ENCODE measurements at places on chromosomes 7 and 10.
A peak's percentile ranks its signal among the peaks of the same experiment; 100 is the strongest.

DNA sequence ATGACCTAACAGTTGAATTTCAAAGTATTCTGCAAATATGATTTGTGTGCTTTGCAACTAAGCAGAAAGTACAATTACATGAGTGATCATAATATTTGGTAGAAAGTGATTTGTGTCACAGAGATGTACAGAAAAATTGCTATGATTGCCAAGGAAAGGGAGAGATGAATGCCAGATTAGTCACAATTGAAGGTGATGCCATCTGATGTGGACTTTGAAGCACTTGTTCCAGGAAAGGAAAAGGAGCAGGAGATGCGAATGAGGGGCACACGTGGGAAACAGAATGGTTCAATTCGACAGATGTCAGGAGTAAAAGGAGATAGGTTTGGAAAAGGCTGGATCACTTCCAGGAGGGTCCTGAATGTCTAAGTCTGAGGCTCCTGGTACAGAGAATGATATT is 153.1 kb upstream of the LAMB4 start:
- no peak for DNase-seq

DNA sequence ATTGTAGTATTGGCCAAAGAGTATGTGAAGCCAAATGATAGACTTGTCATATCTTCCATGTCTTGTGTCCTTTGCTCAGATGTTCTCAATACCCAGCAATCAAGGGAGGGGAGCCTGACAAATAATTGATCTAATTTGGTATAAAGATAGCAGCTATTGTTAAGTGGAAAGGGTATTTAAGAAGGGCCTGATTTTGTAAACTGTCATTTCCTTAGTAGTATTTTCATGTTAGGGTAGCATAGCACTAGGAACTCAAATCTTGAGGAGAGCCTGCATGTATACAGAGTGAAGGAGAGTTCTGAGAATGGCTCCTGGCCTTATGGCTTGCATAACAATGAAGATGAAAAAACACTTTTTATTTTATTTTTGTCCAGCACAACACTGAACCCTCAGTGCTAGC is 53.1 kb downstream of the GNAI1 start:
- DNase-seq, result no peak

DNA sequence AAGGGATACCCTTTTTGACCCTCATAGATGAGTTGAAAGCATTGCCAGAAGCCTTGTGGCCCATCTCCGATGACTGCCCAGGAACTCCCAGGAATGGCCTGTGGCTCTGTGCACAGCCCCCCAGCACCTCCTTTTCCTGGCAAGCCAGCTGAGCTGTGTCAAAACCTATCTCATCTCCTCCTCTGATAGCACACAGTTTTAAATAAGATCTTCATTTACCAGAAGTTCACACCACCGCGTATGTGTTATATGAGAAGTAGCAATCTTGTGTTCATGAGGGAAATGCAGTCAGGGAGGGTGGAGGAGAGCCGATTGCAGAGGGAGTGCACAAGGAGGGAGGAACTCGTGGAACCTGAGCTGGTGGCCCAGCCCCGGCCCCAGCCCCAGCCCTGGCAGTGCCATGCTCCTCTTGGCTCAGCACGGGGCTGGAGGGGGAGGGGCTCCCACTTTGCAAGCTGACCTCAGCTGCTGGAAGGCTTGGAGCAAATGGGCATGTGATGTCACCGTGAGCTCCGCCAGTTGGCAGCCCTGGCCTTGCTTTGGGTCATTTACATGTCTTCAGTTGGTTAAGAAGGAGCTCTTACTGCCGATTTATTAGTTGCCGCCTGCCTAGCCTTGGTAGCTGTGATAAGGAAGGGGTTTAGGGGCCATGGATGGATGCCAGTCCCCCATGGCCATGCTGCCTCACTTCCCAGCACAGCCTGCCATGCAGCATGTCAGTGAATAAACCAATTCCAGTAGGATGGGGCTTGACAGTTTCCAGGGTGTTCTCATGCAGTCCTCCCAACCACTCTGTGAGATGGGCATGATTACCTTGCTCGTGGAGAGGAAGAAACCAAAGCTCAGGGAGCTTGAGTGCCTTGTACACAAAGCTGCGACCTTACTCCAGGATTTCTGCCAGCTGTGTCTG is 20.0 kb downstream of the UNC5B start:
- peak; percentile 73 for DNase-seq

DNA sequence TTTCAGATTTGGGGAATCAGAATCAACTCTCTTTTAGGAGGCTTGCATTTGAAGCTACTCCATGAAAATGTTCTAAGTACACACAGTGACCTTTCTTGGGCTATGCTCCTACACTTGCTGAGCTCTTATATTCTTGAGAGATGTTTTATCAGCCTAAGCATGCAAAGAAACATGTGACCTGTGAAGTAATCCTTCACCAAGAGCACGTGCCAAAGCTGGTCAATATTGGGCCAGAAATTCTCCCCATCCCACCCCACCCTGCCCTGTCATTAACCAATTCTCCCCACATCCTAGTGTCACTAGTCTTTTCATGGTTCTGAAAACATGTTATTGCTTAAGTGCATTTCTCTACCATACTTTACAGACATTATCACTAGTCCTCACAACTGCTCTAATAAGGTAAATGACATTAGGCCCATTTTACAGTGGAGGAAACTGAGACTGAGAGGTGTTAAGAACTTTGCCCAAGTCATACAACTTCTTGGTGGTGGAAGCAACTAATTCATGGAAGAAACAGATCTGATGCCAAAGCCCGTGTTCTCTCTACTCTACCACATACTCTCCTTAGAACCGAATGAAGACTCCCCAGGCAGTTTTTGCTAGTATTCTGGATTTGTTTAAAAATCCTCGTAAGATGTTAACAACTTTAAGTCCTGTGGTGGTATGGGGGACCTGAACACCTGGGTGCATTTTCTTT is 200.6 kb downstream of the PTEN start:
- no peak for DNase-seq

GRCh38 chr7:55504093-55504859 is 68.0 kb downstream of the VOPP1 start:
- DNase-seq, result no peak

DNA sequence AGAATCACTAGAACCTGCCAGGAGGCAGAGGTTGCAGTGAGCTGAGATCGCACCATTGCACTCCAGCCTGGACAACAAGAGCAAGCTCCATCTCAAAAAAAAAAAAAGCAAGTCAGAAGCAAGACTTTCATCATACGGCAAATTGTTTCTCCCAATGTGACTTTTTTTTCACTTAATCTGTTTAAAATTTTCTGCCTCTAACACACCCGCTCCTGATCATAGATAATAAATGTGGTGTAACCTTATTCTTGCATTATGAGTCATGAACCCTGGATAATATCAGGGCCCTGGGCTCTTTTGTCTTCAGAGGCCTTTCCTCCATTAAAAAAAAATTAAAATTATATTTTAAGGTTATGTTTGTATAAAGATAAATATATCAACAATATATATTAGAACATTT is 111.4 kb upstream of the JCAD start:
- no peak for DNase-seq

GRCh38 chr7:137235434-137235833 is 108.1 kb downstream of the PTN start:
- no peak for DNase-seq

DNA sequence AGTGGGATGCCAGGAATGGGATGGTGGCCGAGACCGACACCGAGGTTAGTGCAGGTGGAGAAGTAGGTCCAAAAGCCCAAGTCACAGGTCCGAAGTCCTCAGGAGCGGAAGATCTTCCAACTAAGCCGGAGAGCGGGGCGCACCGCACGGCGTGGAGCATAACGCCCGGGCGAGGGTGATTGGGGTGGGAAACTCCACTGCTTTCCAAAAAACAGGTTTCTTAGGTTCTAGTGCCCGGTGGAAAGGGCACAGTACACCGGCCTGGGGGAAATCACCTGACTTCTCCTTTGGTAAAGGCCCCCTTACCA is 11.4 kb upstream of the SPAG6 start:
- DNase-seq, result no peak

DNA sequence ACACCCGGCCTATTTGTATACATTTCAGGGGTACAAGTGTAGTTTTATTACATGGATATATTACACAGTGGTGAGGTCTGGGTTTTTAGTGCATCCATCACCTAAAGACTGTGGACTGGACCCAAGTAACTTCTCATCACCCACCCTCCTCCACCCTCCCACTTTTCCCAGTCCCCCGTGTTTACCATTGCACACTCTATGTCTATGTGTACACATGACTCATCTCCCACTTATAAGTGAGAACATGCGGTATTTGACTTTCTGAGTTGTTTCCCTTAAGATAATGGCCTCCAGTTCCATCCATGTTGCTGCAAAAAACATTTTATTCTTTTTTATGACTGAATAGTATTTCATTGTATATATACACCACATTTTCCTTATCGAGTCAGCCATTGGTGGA is 98.9 kb upstream of the WAC start:
- DNase-seq, result no peak

DNA sequence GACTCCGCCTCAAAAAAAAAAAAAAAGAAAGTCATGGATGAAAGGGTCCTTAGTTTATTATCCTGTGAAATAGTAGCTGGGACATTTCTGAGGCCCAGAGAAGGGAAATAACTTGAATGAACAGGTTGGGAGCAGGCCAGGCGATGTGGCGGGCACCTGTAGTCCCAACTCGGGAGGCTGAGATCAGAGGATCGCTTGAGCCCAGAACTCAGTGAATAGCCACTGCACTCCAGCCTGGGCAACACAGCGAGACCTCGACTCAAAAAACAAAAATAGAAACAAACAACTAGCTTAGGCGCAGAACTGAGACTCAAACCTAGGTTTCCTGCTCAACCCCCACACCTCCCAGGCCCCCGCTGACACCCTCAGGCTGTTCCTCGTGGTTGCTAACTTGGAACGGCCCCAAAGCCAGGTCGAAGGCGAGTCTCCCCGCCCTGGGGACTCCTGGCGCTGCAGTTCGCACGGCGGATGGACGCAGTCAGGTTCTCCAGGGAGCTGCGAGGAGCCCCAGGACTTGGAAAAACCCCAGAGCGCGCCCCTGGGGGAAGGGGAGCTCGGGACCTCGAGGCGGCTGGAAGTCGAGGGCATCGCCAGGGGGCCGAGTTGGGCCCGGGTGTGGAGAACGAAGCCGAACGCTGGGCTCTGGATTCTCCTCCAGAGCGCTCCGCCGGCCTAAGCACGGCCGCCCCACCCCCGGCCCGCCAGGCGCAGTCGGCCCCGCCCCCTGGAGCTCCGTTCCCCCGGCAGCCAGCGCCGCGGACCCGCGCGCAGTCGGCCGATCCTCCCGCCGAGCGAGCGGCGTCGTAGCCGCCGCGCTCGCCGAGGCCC is at the start of gene STOX1:
Gene STOX1, plus strand, starts transcription at position 768 of the 828 bp plus-strand sequence. CDS start 93 bp downstream, outside the sequence.
- peak; percentile 1 for DNase-seq

DNA sequence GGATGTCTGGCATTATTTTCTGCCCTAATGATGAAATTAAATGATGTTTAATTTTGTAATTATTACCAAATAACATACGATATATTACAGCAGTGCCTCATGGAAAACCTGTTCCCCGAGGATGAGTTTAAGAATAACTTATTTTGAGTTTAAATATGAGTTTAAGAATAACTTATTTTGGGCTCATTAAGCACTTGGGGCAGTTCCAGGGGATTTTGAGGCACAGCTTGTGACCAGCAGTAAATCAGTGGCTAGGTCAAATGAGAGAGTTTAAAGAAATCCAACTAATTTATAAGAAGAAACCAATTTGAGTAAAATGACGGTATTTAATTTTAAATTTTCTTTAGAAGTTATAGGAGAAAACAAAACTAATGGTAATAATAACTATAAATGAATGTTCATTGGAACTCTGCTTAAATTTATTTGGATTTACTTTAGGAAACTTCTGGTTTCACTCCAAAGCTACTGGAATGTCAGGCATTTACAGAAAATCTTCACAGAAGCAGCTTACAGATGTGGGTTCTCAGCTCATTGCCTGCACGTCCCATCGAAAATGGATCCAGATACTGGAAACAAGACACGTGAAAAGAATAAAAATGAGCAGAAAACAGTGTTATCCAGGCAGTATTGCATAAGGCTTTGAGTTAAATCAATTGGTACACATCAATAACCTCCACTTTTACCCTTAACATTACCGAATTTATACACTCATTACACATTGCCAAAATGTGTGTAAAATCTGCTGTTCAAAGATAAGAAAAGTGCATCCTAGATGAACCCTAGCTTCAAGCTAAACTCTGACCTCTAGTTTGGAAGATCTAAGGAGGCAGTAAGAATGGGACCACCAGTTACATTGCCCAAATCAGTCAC is 784.5 kb upstream of the IGFBP3 start:
- DNase-seq, result no peak

DNA sequence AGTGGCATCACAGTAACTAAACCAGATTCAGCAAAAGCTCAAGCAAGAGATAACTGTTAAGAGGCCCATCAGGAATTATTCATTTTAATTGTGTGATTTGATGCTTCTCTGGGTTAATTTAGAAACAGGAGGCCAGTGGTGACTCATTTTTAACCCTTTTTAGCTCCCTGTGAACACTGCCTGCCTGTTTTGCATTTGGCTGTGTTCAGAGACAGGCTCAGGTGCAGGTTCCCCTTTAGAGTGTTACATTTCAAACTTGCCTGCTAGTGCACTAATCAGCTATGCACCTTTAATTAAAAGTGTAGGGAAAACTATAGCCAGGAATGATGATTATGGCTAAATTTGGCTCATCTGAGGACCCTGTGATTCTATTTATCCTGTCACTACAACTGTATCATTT is 6.5 kb downstream of the STAMBPL1 start:
- DNase-seq, result peak; percentile 4

- peak; percentile 71 for DNase-seq
Measured at GRCh38 chr7:135620980-135621850, 41.1 kb upstream of the STMP1 start.

GRCh38 chr10:99850021-99850766 is 67.8 kb downstream of the ABCC2 start:
- no peak for DNase-seq

DNA sequence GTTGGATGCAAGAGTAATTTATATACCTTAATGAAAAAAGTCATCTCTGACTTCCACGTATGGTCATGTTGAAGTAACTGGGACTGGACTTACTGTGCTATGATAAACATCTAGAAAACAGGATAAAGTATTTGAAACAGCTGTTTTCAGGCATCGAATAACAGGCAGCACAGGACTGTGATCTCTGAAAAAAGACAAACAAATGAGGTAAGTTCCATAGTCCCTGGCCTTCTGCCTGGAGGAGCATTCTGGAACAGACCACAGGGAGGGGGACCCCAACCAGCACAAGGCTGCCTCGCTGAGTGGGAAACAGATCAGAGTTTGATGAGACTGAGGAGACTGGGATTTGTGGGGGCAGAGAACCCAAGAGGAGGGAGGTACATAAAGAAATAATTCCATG is 89.1 kb upstream of the HABP2 start:
- no peak for DNase-seq

DNA sequence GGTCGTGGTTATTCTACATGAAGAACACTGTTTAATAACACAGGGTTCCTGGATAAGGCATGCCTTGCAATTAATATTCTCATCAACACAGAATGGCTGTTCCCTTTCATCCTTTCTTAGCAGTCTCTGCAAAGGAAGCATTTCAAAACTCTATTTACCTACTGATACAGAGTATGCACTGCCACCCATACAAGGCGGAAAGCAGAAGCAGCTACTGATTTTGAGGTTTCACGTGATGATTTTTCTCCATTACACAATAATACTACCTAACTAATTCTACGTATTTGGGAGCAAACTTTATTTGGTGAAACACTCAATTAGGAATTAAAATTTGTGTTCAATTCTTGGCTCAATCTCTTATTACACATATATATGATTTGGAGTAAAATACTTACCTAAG is 43.0 kb upstream of the COL1A2 start:
- DNase-seq, result no peak
